Suppressor macrophage treated with lipopolysaccharide for 1 hour (primary cell): ENCODE measurements at places on chromosomes 7 and 10.

- no peak for DNase-seq
These were observed 30.3 kb upstream of the ATXN7L1 start for GRCh38 chr7:105906695-105907094.

DNA sequence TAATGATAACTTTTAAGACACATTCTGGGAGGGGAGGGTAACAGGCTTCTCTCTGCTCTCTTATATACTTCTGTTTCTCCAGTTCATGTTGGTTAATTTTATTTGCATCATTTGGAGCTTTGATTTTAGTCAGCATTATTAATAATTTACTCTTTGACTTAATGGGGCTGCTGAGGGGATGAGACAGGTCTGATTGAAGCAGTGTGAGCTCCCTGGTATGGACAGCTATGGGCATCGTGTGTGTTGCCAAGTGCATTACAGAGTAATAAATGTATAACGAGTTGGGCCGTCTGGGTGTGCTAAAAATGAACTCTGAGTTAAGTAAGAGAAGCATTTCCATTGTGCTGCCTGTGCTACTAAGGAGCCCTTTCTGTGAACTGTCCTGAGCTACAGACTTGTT lies 31.7 kb upstream of the IKZF1 start:
- no peak for DNase-seq

GRCh38 chr7:94059746-94060145 lies 55.6 kb upstream of the BET1 start:
- peak; percentile 25 for DNase-seq

DNA sequence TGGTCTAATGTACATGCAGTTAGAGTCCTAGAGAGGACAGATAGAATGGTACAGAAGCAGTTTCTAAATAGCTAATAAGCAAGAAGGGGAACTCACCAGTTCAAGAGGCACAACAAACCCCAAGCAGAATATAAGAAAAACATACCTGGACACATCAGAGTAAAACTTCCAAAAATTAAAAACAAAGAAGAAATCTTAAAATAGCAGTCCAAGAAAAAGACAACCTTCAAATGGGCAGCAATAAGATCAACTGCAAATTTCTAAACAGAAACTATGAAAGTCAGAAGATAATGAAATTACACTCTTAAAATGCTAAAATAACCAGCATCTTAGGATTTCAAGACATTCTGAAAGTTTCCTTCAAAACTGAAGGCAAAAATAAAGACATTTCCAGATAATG lies 55.9 kb downstream of the USP6NL start:
- no peak for DNase-seq

DNA sequence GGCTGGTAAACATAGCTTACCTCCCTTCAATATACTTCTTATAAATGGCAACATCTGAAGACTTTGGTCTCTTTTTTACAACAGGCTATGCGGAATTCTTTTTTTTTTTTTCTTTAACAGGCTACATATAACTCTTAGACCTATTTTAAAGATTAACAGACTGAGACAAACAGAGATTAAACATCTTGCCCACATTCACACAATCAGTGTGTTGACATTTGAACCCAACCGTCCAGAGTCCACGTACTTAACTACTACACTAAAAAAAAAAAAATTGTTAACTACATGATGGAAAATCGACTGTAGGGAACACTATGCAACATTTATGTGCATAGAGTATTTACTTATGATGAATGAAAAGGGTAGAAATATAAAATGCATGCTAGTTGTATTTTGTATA lies 298.5 kb downstream of the ELMO1 start:
- no peak for DNase-seq

DNA sequence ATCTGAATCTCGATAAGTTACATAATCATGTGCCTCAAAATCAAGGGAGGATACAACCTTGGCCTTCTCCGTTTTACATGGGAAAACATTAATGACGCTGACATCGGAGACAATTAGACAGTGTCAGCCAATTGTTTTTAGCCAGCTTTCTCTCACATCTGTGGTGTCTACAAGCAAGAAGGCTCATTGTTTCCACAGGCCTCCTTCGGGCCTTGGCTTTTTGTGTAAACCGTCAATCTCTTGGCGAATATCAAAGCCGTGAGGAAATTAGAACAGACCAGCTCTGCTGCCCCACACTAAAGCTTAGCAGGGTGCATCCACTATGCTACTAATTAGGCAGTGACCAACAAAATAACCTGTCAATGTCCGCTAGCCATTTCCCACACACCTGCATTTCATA lies 43.2 kb downstream of the VAX1 start:
- DNase-seq, result no peak

GRCh38 chr7:8408871-8409270 lies 24.5 kb upstream of the NXPH1 start:
- no peak for DNase-seq

DNA sequence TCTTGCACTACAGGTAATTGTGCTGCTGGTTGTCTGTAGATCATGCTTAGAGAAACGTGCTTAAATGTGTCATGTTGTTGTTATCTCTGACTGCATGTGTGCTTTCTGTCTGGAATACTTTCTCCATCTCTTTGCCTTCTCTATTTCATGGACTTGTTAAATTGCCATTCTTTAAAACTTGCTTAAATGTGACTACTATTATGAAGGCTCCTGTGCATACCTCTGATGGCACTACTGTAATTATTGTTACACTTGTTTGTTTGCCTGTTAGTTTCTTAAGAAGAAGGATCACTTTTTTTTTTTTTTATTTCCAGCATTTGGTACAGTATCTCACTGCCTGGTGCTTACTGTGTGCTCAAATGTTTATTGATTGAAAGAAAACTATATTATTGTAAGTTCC lies 41.6 kb downstream of the KMT2E start:
- no peak for DNase-seq

GRCh38 chr10:93542358-93542791 lies 24.1 kb upstream of the FFAR4 start:
- DNase-seq, result no peak

- DNase-seq, result no peak
These were observed 103.9 kb downstream of the CTBP2 start for GRCh38 chr10:125056161-125057132.

- DNase-seq, result peak; percentile 53
These were observed 113.2 kb upstream of the DGKB start for GRCh38 chr7:15015545-15016314.

GRCh38 chr10:67520924-67521520 lies 175.0 kb downstream of the CTNNA3 start:
- DNase-seq, result peak; percentile 36

- no peak for DNase-seq
These were observed 341.2 kb upstream of the STEAP1 start for GRCh38 chr7:89813081-89813480.

GRCh38 chr7:30465046-30465810 lies 13.4 kb downstream of the NOD1 start:
- no peak for DNase-seq

DNA sequence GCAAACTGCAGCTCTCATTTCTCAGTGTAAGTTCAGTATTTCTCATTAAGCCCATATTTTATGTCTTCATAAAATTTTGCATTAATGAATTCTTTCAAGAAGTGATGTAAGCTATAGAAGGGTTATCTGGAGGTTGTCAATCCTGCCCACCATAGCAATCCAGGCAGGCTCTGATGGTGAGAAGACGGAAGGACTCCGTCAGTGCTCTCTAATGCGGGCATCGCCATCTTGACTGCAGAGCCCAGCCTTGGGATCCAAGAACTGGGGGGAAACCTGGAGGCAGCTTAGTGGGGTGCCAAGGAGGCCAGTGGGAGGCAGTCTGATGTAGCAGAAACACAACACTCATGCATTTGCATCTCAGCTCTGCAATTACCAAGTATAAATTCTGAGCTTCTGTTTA lies 707.4 kb upstream of the NRP1 start:
- no peak for DNase-seq

DNA sequence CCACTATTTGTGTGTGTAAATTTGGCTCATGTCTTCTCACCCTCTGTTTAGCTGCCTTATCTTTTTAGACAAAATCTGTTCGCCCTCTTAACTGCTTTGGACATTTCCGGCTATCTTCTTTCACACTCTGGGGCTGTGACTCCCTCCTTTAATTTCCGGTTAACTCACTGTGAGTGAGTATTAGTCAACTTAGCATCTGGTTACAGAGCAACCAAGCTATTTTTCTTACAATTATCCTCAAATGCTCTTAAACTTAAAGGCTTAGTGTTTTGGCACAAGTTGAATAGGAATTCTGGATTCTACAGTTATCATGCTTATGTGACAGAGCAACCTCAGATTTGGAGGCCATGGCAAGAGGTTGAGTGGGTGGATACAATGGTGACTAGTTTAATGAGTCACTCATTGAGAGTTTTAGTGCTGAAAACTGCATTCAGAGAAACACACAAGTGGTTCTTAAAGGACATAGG lies 177.6 kb upstream of the SEMA3A start:
- DNase-seq, result peak; percentile 35
